ENCODE measurements at places on chromosomes 6 and 20.

DNA sequence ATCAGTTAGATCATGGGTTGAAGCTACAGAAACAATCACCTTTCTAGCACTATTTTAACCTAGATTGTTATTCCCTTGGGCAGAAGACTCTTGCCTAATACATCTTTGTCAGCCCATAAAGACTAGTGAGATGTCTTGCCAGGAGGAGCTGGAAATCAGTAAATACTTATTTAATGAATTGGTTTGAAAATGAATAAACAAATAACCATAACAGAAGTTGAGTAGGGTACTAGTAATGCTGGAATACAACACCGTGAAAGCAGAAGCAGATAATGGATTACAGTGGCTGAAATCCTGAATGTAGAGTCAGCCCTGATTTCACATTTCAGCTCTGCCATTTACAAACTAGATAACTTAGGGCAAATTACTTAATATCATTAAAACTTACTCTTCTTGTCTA lies 236.1 kb downstream of the PACRG start:
- no peaks in the 10 kb centered on the region for H3K4me1 ChIP-seq
- H3K27ac ChIP-seq = no peak overlapping the region
- no peak overlapping the region for H3K4me3 ChIP-seq
- peaks cover 4% of the 10 kb centered on the region for H3K27me3 ChIP-seq
- no peak for DNase-seq

- no peaks in the 10 kb centered on the region for H3K36me3 ChIP-seq
- H3K27me3 ChIP-seq = no peaks in the 10 kb centered on the region
- no peak overlapping the region for H3K27ac ChIP-seq
- no peaks in the 10 kb centered on the region for H3K4me1 ChIP-seq
Observed at GRCh38 chr6:67986694-67987232, 648.3 kb upstream of the ADGRB3 start.

- no peak for DNase-seq
- H3K27me3 ChIP-seq = peaks cover 7% of the 10 kb centered on the region
- no peak overlapping the region for H3K4me3 ChIP-seq
- H3K36me3 ChIP-seq = no peaks in the 10 kb centered on the region
- peaks cover 30% of the 10 kb centered on the region for H3K4me1 ChIP-seq
Observed at GRCh38 chr20:45993197-45993951, 15.3 kb upstream of the MMP9 start.

DNA sequence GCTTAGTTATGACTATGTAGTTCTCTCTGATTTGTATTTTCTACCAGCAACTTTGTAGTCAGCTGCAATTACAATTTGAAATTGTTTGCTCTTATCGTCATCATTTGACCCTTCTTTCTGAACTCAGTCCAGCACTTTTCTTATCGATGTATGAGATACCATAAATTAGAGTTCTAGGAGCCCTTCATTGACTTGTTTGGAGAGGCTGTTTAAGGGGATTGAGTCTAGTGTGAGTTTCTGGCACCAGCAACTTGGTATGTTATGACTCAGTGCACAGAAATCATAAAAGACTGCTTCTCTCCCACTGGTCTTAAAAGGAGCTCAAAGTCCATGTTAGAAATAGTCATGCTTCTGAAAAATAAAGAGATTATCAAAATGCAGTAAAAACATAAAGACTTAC lies 190.3 kb downstream of the TENT5A start:
- DNase-seq = no peak
- no peaks in the 10 kb centered on the region for H3K36me3 ChIP-seq
- H3K27me3 ChIP-seq = no peaks in the 10 kb centered on the region
- H3K4me1 ChIP-seq = no peaks in the 10 kb centered on the region

DNA sequence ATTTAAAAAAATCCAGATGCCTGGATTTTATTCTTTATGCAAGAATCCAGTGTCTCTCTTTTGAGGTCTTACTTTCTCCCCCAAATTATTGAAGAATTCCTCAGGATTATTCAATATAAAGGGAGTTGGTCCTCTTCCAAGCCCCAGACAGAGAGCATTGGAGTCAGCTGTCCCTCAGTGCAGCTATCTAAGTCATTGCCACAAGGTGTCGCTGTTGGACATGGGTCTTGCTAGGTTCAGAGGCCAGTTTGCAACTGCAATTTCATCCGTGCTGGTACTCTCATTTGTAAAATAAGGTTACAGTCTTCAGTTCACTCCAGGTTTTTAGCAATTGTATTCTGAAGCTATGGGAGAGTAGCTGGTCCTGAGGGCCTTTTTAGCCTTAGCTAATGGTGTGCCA lies 27.8 kb downstream of the CCN2 start:
- no peaks in the 10 kb centered on the region for H3K36me3 ChIP-seq
- no peak overlapping the region for H3K4me3 ChIP-seq
- no peak for DNase-seq

GRCh38 chr6:8069151-8069550 lies 5.0 kb upstream of the BLOC1S5 start:
- H3K4me3 ChIP-seq = no peak overlapping the region
- H3K4me1 ChIP-seq = peaks cover 13% of the 10 kb centered on the region
